ENCODE measurements at places on chromosomes 6 and 20. TPM values are rescaled to one million over a fixed set of nuclear protein-coding genes. Genes with fewer than 3 reads are reported as not detected.
A peak's percentile ranks its signal among the peaks of the same experiment; 100 is the strongest.

DNA sequence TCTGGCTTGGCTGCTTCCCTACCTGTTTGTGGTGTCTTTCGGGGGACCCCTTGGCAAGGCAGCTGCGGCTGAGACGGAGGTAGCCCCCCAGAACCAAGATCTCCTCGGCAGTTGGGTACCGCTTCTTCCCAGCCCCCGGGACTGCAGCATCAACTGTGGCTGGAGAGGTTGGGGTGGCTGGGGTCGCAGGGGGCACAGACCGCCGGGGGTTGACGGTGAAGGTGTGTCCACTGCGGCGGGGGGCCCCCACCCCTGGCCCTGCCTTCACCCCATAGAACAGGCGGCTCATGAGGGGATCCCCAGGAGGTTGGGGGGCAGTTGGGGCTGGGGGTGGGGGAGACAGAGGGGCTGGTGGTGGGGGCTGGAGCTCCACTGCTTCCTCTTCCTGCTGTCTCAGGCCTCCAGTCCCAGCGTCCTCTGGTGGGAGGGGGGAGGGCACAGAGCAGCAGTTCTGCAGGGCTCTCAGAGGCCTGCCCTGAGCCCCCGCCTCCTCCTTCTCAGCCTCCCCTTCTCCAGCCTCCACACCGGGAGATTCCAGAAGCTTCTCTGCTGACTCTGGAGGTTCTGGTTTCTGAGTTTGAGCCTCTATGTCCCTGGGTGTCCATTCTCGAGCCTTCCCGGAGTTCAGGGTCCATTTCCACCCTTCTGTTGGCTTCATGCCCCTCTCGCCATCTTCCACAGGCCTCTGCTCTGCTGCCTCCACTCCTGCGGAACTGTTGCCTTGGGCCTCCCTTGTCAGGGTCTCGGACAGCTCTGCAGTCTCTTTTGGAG lies 1.9 kb downstream of the PPP1R18 start:
- peak; percentile 44 for DNase-seq

TGM2 gene
- total RNA-seq = 129 TPM

- no peak for DNase-seq
Observed at GRCh38 chr6:55866128-55866527, 9.3 kb downstream of the BMP5 start.

- no peak for DNase-seq
Observed at GRCh38 chr6:52303178-52303577, 18.6 kb upstream of the MCM3 start.

ZSCAN26 gene
- total RNA-seq = 14.5 TPM

MAK gene
- not detected for total RNA-seq
